Left renal cortex interstitium (tissue), 4 donors: ENCODE measurements at places on chromosomes 3 and 15. TPM values are rescaled to one million over a fixed set of nuclear protein-coding genes. Genes with fewer than 3 reads are reported as not detected.

DNA sequence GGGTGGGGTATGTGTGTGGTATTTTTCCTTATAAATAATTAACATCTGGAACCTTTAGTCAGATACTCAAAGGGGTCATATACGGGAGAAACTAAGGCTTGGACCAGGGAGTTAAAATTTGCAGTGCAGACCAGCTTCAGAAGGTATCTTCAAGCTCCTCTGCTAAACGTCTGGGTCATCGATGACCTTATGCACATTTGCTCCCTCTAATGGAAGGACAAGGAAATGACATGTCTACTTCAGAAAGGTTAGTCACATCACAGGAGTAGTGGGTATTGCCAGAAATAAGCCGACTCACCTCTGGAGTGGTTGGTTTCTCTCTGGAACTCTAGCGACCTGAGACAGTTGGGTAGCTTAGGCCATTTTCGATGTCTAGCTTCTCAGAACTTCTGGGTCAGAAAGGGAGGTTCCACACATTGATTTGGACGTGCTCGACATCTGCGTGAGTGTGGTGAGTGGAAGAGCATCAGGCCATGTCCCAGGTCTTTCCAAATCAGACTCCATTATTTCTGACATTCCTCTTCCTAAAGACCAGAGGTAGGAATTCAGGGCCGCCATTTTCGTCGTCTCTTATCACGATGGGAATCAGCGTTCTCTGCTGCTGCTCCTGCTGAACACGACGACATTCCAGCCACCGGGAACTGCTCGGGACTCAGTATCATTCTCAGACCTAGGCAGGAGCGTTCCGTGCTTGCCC is 31.8 kb upstream of the RASA2 start:
- no peak for DNase-seq

DNA sequence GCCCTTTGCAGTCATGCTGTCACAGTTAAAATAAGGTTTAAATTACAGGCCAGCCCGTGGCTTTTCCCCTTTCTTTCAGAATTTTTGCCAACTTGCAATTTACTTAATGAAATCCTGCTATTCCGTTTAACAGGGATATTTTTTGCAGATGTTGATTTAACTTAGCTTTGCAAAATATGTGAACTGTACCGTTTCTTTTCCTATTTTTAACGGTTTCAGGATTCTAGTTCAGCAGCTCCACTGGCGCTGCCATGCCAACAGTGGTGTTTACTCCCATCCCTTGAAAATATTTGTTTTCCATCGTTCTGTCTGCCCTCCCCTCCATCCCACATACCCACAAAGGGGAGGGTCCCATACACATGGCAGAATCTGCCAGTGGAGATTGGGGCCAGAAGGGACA is 54.3 kb downstream of the SMAD6 start:
- no peak for DNase-seq

GRCh38 chr15:52112203-52112750 is 298 bp downstream of the BCL2L10 start:
- DNase-seq: no peak

The GOLGA6A gene
- 0.31 TPM for polyA plus RNA-seq

DNA sequence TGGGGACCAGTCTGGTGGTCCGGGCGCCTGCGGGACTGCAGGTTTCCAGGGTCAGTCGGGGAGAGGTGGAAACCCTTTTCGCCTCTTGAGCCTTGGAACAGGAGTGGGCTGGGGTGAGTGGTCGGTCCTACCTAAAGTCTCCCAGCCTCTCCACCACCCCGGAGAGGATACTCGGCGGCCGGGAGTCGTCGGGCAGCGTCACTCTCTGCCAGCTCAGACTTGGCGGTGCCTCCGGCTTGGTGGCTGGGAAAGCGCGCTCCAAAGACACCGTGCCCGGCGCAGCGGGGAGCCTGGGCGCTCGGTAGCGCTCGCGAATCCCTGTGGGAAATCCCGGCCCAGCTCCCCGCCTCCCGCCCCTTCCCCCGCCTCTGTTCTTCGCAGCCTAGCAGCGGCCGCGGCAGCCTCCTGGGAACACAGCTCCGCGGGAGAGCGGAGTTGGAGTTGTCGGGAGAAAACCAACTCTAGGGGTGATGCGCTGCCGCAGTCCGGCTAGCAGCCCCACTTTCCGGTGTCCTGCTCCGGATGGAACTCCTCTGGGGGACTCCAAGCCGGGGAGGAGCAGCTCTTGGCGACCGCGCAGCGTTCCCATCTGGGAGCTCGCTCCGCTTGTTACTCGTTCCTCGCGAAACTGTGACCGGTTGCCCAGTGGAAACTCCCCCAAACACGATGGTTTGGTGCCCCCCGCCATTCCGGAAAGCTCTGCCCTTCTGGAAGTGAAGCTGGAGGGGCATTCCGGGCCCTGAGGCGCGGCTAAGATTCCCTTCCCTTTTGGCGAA is 1.4 kb downstream of the EPHB1 start:
- DNase-seq: no peak

DNA sequence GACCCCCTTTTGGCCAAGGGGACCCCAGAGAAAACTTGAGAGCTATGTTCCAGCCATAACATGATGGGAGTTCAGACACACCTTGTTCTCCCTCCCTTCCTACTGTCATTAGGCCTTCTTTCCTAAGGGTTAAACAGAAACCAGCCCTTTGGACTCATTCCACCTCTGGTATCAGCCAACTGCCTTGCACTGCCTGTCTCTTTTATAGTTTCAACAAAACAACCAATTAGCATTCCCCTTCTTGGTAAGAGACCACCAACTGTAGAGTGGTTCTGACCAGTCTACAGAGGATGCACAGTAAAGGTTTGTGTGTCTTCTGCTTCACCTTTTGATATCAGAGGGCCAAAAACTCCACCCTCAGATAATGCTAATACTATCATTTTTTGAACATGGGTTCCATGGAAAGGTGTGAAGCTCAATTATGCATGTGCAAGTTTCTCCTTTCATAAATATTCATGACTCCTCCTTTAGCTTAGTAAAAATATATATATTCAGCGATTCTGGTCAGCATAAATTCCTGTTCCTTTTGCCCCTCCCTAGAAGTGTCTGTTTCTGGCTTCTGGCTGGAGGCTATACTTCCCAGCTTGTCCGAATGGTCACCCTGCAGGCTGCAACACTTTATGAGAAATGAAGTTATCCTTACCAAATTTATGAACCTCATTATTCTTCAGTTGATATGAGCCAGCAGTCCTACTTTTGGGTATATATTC is 55.9 kb downstream of the SERP1 start:
- DNase-seq: no peak

The RLBP1 gene
- not detected for polyA plus RNA-seq

The IQCF5 gene
- polyA plus RNA-seq: not detected

DNA sequence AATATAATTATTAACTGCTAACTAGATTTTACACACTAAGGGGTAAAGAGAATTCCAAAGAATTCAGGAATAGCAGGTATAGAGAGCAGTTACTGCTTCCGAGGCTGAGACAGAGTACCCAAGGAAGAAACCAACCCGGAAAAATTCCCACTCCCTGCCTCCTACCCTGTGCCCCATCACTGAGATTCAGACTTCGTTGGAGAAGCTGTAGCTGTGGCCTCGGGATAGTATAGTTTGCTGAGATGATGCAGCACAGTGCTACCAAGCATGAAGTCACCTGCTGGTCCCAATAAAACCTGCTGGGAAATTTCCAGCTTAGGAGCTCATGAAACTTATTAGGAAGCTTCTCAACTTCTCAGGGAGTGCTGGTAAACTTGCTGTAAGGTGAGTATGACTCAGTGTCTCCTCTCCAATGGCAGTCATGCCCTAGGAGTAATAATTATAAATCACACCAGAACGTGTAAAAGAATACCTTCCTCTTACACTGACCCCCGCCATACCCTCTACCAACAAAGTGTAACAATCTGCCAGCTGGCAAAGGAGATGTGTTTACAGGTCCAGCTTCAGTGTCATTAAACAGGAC is 215.2 kb upstream of the ROBO2 start:
- DNase-seq: no peak

DNA sequence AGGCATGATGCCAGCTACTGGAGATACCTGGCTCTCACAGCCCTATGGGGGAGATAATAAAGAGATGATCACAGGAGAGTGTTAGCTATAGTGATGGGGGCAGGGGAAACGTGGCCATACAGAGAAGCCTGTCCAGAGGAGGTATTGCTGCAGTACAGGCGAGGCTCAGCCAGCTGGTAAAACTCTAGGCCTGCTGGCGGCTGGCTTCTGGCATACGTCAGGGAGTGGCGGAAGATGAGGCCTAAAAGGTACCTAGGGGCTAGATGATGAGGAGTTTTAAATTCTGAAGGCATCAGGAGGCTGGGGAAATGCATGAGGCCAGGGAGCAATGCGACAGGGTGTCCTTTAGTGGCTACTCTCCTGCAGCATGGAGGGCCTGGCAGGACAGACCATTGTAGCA is 110.7 kb downstream of the EEFSEC start:
- DNase-seq: no peak

DNA sequence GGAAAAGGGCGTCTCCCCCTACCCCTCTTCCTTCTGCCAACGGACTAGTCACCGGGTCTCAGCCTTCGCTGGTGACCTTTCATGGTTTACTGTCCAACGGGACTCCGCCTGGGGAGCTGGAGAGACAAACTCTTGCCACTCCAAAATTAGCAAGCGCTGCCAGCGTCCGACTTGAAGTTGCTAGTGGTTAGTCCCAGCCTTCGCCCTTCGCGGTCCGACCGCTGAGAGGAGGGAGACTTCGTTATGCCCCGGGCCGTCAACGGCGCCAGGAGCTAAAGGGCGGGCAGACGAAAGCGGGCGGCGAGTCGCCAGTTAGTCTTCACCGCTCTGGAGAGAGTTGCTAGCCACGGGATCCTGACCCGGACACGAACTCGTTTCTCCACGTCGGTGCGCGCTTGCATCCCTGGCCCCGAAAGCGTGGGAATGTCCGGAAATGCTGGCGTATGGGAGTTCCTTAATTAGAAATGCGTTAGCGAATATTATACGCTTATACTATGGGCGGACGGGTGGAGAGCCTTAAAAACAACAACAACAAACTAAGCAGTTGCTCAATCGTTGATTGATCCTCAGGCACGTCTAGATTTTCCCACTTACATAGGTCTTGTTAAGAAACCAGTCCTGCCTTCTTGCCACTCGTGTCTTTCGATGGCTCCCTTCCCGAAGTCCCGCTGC is 716 bp downstream of the SMC4 start:
- peak; percentile 41 for DNase-seq

DNA sequence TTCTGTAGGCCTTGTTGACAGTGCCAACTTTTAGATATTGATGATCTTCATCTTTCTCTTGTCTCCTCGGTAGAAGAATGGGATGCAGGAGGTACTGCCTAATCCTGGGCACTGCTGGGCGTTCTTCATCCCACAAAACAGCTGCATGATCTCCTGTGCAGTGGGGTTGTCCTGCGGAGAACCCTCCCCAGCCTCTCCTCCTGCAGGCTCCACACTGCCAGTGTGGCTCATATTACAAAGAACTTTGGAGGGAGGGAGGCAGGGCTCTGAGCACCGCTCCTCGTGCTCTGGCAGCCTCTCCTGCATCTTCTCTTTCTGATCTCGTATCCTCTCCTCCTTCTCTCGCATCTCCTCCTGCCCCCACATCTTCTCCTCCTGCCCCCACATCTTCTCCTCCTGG is 7.5 kb downstream of the GOLGA6L2 start:
- DNase-seq: no peak

DNA sequence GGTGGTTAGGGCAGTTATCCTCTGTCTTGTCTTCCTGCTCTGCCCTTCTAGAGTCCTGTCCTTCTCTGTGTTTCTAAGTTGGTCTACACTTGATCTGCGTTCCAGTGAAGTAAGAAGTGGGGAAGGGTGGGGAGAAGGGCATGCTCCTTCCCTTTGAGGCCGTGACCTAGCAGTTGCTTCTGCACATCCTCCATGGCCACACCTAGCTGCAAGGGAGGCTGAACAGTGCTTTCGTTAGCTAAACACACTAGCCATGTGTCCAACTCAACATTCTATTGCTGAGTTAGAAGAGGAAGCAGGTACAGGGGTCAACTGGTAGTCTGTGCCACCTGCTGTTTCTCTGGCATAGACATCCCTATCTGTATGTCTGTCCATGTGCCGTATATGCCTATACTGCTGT is 94.5 kb downstream of the LARS2 start:
- DNase-seq: no peak

DNA sequence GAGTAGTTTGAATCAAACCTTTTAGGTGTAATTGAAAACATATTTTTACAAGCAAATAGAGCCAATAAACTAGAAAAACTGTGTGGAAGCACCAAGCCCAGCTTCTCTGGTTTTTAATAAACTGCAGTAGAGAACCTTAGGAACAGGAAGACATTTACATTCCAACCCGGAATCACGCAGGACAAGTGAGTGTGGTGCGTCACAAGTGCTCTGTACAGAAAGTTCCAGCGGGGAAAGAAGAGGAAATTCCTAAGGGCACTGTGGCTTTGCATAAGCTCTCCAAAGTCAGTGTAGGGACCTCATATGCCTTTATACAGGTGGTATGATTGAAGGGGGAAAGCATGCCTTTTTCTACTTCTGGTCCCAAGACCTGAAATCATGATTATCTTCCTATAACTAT is 21.6 kb downstream of the COL8A1 start:
- no peak for DNase-seq

DNA sequence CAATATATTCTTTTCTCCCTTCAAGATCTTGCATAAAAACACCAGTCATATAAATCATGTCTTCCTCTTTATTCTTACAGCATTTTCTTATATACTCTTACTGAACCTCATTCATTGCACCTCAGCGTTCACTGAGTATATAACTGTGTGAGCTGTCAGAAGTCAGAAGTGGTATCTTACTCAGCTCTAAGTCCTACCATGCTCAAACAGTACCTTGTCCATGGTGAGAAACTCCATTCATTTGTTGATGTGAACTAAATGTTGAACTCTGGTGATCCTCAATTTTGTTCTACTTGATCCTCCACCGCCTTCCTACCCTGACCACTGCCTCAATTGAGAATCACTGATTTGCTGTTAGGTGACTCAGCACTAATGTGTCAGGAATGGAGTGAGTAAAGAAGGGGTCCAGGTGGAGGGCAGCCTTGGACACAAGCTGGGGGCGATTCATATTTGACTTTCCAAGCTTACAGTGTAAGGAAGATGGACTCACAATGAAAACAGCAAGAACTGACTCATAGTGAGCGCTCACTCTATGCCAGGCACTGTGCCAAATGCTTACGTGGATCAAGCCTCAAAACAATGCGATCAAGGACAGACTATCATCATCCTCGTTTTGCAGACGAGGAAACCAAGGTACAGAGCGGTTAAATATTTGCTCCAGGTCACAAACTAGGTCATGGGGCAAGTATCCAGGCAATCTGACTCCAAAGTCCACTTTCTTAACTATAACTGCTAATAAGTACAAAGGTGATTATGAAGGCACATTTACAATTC is 13.5 kb upstream of the ZFYVE19 start:
- DNase-seq: no peak

DNA sequence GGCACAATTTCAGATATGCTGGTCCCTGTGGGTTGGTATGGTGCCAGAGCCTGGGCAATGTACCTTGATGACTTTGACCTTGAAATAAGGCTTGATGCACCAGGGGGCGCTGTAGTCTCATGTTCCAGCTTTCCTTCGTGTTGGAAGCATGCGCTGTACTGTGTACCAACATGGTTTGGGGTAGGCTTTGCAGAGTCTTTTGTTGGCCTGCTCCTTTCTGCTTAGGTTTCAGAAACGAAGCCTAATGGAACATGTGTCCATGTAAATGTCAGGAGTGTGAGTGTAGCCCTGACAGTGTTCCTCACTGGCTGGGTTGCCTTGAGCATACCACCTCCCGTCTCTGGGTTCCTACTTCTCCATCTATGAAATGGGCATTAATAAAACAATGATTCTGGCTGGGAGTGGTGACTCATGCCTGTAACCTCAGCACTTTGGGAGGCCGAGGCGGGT is 3.6 kb upstream of the CCR4 start:
- peak; percentile 63 for DNase-seq

GRCh38 chr15:70165716-70166284 is 68.1 kb upstream of the TLE3 start:
- no peak for DNase-seq

GRCh38 chr3:99508191-99508590 is 130.2 kb upstream of the COL8A1 start:
- DNase-seq: no peak

- no peak for DNase-seq
Observed at GRCh38 chr15:40915116-40915661, 14.0 kb upstream of the DLL4 start.
